ENCODE measurements at places on chromosomes 12 and 14.

GRCh38 chr12:99746538-99746937 lies 99.0 kb downstream of the GARIN6 start:
- DNase-seq = no peak

- DNase-seq = no peak
Measured at GRCh38 chr12:120012067-120012621, 23.1 kb downstream of the BICDL1 start.

DNA sequence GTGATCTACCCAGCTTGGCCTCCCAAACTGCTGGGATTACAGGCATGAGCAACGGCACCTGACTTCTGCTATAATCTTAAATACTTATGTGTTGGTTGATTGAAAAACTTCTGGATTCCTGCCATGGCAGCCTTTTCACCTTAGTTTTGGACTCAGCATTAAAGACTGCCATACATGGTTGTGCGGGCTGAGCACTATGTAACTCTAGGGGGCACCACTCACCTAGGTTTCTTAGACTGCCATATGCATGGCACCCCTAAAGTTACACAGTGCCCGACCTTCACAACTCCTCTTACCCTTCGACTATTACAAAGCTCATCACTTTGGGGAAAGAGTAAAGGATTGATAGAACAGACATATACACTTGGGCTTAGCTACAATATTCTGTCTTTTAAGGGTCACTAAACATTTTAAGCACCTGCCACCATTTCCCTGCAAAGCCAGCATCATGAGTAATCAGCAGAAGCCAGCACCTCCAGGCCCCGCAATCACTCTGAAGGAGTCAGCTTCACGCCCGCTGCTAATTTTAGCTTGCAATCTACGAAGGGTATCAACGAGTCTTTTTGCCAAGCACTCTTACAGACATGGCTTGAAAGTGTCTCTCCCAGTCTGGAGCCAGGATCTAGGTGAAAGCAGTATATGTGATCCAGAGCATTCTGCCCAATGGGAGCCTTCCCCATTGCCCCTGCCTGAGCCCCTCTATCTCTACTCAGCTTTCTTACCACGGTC lies 59.8 kb downstream of the SUDS3 start:
- peak; percentile 19 for DNase-seq

DNA sequence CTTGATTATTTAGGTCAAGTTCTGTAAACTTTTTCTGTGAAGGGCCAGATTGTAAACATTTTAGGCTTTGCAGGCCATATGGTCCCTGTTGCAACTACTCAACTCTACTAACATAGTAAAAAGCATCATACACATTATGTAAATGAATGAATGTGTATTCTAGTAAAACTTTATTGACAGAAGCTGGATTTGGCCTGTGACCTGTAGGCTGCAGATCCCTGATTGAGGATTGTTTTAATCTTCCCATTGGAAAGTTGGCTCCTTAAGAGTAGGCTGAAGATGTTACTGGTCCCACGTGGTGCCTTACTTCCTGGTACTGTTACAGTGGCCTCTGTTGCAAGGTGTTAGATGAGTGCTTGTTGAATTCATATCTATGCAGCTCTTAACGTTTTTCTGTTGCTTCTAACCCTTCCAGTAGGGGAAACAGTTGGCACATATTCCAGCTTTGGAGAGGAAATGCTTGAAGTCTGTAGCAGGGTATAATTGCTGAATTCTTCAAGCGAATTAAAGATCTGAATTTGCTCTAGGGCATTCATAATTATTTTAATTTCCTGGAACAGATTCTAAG lies 133.6 kb upstream of the DNM1L start:
- no peak for DNase-seq

DNA sequence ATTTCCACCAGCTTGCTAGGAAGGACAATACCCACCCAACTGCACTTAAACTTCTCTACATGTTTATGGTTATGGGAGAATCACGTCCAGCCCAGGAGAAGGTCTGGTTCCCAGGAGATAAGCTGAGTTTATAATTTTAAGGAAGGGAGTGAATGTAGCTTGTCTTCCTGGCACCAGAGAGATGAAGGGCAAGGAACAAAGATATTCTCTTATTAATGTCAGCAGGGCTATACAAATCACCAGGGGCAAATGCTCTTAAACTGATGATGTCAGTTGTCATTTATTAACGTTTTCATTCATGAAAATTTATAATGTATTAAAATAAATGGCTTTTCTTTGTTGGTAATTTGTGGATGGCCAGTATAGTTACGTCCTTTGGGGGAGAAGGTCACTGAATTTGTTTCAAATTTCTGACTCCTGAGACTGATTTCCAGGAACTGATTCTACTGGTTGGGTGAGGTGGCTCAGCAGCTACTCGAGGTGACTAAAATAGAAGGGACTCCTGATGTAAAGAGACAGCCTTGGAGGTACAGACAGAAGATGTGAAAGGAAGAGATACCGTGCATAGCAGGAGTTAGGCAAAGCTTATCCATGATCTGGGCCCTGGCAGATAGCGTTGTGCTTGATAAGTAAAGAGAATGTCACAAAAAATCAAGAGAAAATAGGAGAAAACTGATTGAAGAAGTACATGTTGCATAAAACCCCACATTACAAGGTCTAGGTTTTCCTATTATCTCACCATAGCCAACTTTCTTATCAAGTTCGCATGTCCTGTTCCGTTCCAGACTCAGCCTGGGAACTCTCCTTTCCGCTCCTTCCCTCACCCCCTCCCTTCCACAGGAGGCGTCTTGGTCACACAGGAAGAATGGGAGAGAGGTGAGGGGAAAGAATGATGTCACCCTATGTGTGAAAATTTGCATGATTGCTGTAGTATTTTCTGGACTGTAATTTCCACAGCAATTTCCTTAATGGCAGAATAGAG lies 367.1 kb upstream of the FAR2 start:
- no peak for DNase-seq

- peak; percentile 52 for DNase-seq
Measured at GRCh38 chr14:102530828-102531478, 21.4 kb upstream of the ANKRD9 start.

DNA sequence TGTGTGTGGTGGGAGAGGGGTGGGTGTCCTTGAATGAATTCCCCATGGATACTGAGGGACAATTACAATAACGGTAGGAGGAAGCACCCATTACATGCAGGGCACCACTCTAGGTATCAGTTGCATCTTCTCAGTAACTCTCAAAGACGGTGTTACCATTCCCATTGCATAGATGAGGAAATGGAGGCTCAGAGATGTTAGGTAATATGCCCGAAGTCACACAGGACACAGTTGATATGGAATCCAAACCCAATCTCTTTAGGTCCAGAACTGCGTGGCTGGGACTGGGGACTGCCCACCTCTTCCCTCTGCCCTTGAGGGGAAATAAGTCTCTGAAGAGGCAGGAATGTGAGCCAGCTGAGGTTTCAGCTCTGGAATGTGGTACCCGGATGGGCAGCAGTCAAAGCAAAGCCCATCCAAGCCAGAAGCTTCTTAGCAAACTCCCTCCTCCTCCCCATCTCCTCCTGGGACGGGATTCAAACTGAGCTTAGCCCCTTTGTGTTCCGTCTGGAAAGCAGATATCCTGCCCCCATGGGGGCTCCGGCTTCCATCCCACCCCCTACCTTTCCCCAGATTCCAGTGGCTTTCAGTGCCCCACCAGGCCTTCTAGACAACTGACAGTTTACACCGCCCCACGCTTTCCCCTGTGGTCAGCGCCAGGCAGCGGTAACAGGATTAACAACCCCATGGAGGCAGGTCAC lies 187.5 kb downstream of the RBM19 start:
- no peak for DNase-seq

- no peak for DNase-seq
Measured at GRCh38 chr12:3032770-3033538, 44.2 kb upstream of the TSPAN9 start.

GRCh38 chr14:32545095-32545494 lies 216.0 kb downstream of the AKAP6 start:
- DNase-seq = no peak

DNA sequence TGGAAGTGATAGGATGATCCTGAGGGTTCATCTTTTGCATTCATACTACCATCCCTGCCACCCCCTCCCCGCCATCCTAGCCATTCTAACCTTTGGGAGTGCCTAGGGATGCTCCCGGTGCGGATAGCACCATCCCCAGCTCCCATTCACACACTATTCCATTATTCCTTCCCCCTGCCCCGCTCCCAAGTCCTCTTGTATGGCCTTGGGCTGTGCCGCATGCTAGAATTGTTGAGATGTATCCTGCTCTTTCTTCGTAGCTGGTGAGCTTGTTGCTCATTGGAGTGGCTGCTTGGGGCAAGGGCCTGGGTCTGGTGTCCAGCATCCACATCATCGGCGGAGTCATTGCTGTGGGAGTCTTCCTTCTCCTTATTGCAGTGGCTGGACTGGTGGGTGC lies 644 bp downstream of the TSPAN31 start:
- no peak for DNase-seq

GRCh38 chr12:92553389-92553788 lies 149.4 kb upstream of the PLEKHG7 start:
- DNase-seq = no peak

GRCh38 chr12:118398940-118399339 lies 22.6 kb downstream of the SUDS3 start:
- no peak for DNase-seq

DNA sequence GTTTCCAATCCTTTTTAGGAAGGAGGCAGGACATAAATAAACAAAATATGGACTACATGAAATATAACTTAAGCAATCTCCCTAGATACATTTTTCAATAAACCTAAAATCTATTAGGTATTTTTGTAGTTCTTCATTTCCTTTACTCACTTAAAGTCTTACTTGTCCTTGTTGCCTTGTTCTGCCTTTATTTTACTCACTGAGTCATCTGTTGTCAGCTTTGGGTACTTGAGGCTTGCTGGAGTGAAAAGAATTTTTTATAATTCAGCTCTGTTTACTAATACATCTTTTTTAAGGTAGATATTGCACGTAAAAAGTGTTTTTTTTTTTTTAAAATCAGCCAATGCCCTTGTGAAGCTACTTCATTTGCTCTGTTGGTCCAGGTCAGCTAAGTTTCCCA lies 216.2 kb downstream of the PELI2 start:
- no peak for DNase-seq

DNA sequence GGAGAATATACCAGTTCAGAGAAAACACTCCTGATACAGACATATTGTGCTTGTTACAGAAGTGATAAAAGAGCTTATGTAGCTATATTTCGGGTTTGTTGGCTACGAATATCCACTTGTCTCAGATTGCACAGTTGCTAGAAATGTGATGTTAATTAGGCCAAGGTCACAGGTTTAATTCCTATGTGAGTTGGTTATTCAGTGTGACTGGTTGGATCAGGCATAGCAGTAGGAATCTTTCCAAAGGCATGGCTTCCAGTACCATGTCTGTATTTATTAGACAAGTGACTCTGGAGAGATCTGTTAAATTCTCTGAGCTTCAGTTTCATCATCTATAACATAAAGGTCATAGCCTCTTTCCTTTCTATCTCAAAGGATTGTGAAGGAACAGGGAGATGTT lies 152.7 kb upstream of the KITLG start:
- no peak for DNase-seq

GRCh38 chr12:9721394-9722092 lies 11.4 kb downstream of the CLECL1 start:
- no peak for DNase-seq

Data from mucosa of descending colon (tissue), 3 donors.